Left lung (tissue), 14 donors: ENCODE measurements at places on chromosomes 2 and 18. TPM values are rescaled to one million over a fixed set of nuclear protein-coding genes. Genes with fewer than 3 reads are reported as not detected.

Gene KCNIP3
- polyA plus RNA-seq: 8.7 TPM

Gene PJVK
- polyA plus RNA-seq: 13.6 TPM

Gene RAB31
- polyA plus RNA-seq: 33.1 TPM

Gene ITGB1BP1
- 79.7 TPM for polyA plus RNA-seq

Gene CNGA3
- polyA plus RNA-seq: not detected

Gene CLIP4
- polyA plus RNA-seq: 9.5 TPM

Gene VWC2L
- polyA plus RNA-seq: 0.06 TPM

Gene PSTPIP2
- 7.4 TPM for polyA plus RNA-seq

Gene LYG2
- polyA plus RNA-seq: 0.74 TPM

Gene DLGAP1
- polyA plus RNA-seq: 2.1 TPM

Gene CPLX4
- not detected for polyA plus RNA-seq

Gene TMEM200C
- polyA plus RNA-seq: 1.8 TPM

Gene CXCR1
- polyA plus RNA-seq: 0.10 TPM

Gene ZC3H8
- polyA plus RNA-seq: 24.1 TPM

Gene SERPINB7
- not detected for polyA plus RNA-seq

Gene TP53I3
- 72.8 TPM for polyA plus RNA-seq

Gene FZD7
- polyA plus RNA-seq: 41.5 TPM

Gene UBXN4
- 132 TPM for polyA plus RNA-seq

Gene GDF7
- 0.39 TPM for polyA plus RNA-seq

Gene TGFA
- 0.33 TPM for polyA plus RNA-seq

Gene KCNG2
- polyA plus RNA-seq: 0.17 TPM

Gene DIS3L2
- polyA plus RNA-seq: 41.2 TPM

Gene METAP1D
- polyA plus RNA-seq: 22.7 TPM

Gene RAMP1
- polyA plus RNA-seq: 10.5 TPM

Gene ASPRV1
- 4.2 TPM for polyA plus RNA-seq

Gene SPDYA
- 3.1 TPM for polyA plus RNA-seq

Gene COLEC11
- 4.8 TPM for polyA plus RNA-seq

Gene PECR
- 10.5 TPM for polyA plus RNA-seq

Gene MAPK4
- polyA plus RNA-seq: 1.6 TPM
